ENCODE measurements at places on chromosomes 1 and 21. TPM values are rescaled to one million over a fixed set of nuclear protein-coding genes. Genes with fewer than 3 reads are reported as not detected.
A peak's percentile ranks its signal among the peaks of the same experiment; 100 is the strongest.

DNA sequence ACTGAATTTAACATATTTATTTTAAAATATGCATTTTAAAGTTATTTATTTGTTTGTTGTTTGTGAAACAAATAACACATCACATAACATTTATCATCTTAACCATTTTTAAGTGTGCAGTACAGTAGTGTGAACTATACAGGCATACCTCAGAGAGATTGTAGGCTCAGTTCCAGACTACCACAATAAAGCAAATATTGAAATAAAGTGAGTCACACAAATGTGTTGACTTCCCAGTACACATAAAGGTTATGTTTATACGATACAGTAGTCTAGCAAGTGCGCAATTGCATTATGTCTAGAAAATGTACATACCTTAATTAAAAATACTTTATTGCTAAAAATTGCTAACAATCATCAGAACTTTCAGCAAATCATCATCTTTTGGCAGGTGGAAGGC lies 739.4 kb upstream of the ADGRL4 start:
- H3K4me3 ChIP-seq = no peak overlapping the region
- no peak for DNase-seq
- no peaks in the 10 kb centered on the region for H3K4me1 ChIP-seq
- H3K27ac ChIP-seq = no peak overlapping the region
- H3K27me3 ChIP-seq = no peaks in the 10 kb centered on the region

The PIK3CD gene
- 114 TPM for total RNA-seq

DNA sequence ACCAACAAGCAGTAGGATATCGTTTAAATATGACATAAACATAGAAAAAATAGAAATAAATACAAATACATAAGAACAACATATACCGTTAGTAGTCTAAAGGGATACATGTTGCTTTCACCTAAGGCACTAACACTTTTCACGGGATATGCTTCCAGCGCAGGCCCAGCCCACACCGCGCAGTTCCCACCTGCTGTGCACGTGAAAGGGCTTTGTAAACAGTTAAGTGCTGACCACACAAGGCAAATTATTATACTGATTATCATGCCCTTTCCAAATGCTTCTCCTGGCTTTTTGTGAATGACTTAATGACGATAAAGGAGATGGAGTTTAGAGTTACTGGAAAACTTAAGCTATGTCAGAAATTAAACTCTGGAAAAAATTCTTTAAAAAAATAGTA lies 11.3 kb upstream of the IL22RA1 start:
- no peak for DNase-seq
- no peak overlapping the region for H3K4me3 ChIP-seq
- H3K36me3 ChIP-seq = peaks cover 8% of the 10 kb centered on the region
- no peak overlapping the region for H3K27ac ChIP-seq
- H3K4me1 ChIP-seq = peaks cover 19% of the 10 kb centered on the region
- peaks cover 16% of the 10 kb centered on the region for H3K27me3 ChIP-seq

DNA sequence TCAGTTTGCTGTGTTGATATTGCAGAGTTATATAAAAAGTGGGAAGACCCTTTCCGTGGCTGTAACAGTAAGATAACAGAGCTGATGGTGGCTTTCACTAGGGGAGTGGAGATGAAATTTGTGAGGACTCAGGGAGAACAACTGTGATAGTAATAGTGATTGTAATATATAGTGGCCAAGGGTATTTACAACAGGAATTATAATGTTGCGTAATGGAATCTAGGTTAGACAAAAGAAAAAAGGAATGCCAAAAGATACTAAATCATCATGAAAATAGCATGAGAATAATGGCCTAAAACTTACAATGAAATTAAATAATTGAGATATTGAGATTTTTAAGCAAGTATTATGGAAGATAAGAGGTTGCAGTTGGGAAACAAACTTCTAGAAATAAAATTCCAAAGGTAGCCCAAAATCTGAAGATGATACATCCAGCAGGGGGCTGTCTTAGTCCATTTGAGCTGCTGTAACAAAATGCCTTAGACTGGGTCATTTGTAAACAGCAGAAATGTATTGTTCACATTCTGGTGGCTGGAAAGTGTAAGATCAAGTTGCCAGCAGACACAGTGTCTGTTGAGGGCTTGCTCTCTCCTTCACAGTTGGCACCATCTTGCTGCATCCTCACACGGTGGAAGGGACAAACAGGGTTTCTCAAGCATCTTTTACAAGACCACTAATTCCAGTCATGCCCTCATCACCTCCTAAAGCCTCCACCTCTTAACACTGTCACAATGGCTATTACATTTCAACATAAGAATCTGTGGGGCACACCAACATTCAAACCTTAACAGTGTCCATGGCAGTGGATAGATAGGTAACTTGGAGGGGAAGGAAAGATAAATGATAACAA lies 711.2 kb downstream of the MRPL39 start:
- DNase-seq = peak; percentile 4
- H3K4me1 ChIP-seq = no peaks in the 10 kb centered on the region
- no peak overlapping the region for H3K27ac ChIP-seq
- H3K27me3 ChIP-seq = no peaks in the 10 kb centered on the region
- H3K36me3 ChIP-seq = no peaks in the 10 kb centered on the region

DNA sequence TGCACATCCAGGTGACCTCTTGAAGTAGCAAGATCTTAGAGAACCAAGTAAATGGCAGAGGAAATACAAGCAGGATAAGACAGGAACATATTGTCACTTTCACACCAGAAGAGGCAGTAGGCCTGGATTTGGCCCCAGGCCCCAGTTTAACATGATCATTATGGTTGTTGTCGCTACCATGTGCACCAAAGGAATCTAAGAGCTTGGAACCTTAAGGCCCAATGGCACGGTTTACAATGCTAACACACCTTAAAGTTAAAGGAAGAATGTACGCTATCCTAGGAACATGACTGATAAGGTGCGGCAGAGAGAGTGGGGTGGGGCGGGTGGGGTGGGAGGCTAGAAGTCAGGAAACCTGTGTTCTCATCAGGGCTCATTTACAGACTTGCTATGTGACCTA lies 147.5 kb downstream of the ROR1 start:
- H3K4me3 ChIP-seq = no peak overlapping the region
- no peak for DNase-seq
- no peaks in the 10 kb centered on the region for H3K36me3 ChIP-seq
- H3K27ac ChIP-seq = no peak overlapping the region
- H3K4me1 ChIP-seq = no peaks in the 10 kb centered on the region

The AMY1C gene
- total RNA-seq = not detected

The ANKRD45 gene
- not detected for total RNA-seq

DNA sequence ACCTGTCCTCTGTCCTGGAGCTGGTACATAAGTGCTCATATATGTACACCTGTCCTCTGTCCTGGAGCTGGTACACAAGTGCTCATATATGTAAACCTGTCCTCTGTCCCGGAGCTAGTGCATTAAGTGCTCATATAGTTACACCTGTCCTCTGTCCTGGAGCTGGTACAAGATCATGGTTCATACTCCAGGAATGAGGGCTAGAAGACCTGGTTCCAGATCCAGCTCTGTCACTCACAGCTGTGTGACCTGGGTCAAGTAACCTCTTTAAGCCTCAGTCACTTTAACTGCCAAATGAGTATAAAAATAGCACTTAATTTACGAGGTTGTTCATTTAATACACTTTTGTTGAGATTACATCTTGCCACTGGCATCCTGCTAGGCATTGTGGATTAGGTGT lies 28.0 kb downstream of the SMYD3 start:
- no peak overlapping the region for H3K27ac ChIP-seq
- H3K36me3 ChIP-seq = peaks cover 4% of the 10 kb centered on the region
- peaks cover 34% of the 10 kb centered on the region for H3K4me1 ChIP-seq
- H3K27me3 ChIP-seq = no peaks in the 10 kb centered on the region
- no peak overlapping the region for H3K4me3 ChIP-seq

DNA sequence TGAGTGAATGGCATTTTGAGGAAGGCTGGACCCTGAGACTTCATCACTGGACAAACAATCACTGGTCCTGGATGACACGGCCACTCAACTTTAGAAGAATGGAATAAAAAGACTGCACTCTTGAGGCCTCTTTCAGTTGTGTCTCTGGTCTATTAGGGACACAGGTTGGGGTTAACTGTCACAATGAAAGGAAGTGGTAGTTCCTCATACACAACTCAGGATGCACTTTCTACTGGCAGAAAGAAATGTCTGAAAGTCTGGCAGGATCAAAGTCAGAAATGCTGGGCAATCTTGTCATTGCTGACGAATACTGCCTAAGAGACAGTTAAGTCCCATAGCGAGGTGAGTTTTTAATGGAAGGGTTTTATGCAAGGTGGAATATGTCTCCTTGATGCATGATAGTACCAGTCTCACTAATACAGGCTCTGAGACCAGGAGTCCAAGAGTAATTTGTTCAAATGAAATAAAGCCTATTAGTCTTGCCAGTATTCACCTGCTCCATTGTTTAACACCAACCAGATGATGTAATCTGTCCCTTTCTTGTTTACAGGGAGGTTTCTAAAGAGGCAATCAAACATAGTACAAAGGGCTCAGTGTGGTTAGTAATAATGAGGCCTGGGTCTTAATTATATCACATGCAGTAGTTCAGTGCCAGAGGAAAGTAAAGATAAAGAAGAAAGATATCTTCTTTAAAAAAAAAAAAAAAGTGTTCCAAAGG lies 11.2 kb upstream of the RRP15 start:
- no peak overlapping the region for H3K4me3 ChIP-seq
- H3K36me3 ChIP-seq = no peaks in the 10 kb centered on the region
- peaks cover 9% of the 10 kb centered on the region for H3K27me3 ChIP-seq

The PLA2G2D gene
- not detected for total RNA-seq

DNA sequence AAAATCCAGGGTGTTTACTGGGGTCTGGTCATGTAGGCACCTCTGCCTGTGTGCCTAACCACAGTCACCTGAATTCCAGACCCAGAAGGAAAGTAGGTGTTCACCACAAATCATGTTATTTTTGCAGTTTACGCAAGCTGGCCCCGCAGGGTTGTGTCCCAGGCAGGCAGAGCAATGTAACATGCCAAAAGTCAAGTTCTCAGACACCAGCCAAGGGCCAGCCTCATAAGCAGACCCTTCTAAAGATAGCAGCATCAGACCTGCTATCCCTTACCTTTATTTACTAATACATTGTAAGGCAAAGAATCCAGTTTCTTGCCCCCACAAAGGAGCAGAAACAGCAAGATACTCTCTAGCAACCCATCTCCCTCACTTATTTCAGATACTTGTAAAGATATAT lies 83.0 kb downstream of the GPR161 start:
- no peaks in the 10 kb centered on the region for H3K4me1 ChIP-seq
- peaks cover 5% of the 10 kb centered on the region for H3K36me3 ChIP-seq
- H3K4me3 ChIP-seq = no peak overlapping the region
- DNase-seq = no peak

The SH2D2A gene
- total RNA-seq = 211 TPM

DNA sequence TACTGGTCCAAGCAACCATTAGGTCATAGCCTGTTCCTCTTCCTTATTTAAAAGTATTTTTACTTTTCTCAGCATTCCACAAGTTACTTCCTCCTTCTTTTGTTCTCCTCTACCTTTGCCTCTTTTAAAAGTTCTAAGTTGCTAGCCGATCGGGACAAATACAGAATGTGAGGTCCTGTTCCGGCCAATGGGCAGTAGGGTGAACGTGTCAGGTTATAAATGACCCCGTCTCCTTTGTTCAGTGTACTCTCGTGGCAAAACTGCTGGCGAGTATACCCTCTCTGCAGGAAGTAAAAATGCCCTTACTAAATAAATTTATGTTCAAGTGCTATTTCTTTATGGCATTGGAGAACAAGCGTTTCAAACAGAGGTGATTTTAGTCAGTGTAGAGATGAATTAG lies 2.5 kb downstream of the ADCY10 start:
- no peaks in the 10 kb centered on the region for H3K36me3 ChIP-seq
- H3K27me3 ChIP-seq = peaks cover 5% of the 10 kb centered on the region
- H3K4me3 ChIP-seq = no peak overlapping the region
- H3K27ac ChIP-seq = no peak overlapping the region

DNA sequence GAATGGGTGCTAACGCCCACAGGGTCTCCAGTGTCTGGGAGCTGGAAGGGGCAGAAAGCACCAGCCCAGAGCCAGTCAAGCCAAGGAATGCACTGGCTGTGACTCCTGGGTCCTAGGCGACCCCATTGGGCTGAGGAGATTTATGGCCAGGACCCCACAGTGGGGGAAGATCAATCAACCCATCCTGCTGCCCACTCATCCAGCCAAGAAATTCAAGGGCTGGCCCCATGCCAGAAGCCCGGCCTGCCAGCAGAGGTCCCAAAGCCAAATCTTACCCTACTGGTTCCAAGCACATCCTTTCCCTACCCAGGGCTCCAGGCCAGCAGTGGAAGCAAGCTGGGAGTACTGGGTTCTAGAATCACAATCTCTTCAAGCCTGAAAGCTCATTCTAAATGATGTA lies 6.8 kb upstream of the PDZK1IP1 start:
- no peaks in the 10 kb centered on the region for H3K36me3 ChIP-seq
- DNase-seq = no peak
- H3K4me3 ChIP-seq = no peak overlapping the region
- H3K27me3 ChIP-seq = peaks cover 23% of the 10 kb centered on the region

The PTPRC gene
- total RNA-seq = 458 TPM

Measured in activated CD4-positive, alpha-beta T cell treated with anti-CD3 and anti-CD28 coated beads for 36 hours (primary cell).